ENCODE measurements at places on chromosomes 4 and X.

- no peak for DNase-seq
These were observed 107.8 kb downstream of the SLC4A4 start for GRCh38 chr4:71446479-71447081.

- no peak for DNase-seq
These were observed 109.3 kb downstream of the MAGEC2 start for GRCh38 chrX:142095651-142096245.

DNA sequence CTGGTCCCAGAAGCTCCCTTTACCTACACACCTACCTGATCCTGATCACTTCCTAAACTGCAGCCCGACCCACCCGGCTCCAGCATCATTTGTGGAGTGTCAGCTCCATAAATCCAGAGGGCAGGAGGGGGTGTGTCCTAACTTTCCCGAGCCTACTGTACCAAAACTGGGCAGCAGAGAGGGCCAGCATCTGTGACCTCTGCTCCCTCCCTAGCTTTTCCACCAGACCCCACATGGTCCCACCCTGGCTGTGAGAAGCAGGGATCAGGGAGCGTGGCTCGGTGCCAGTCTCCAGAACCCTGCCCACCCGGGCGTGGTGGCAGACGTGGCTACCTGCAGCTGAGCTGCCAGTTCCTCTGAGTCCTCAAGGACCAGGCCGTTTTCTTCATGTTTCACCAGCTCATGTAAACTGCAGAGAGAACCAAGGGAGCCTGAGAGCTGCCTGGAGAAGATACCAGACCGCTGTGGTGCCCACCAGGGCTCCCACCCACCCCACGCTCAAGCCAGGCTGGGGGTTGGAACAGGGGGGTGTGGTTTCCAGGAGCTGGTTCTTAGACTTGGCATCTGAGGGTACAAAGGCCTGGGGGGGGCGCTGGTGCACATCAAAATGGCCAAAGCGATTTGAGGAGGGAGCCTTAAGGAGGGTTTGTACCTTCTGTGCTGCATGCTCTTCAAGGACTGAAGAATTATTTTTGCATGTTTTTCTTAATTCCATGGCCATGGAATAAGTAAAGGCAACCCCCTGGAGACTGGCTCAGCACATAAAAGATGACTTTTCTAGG lies 76.7 kb upstream of the DRD5 start:
- DNase-seq = no peak

- DNase-seq = peak; percentile 54
These were observed 62.8 kb downstream of the FAM9B start for GRCh38 chrX:8971116-8971515.

DNA sequence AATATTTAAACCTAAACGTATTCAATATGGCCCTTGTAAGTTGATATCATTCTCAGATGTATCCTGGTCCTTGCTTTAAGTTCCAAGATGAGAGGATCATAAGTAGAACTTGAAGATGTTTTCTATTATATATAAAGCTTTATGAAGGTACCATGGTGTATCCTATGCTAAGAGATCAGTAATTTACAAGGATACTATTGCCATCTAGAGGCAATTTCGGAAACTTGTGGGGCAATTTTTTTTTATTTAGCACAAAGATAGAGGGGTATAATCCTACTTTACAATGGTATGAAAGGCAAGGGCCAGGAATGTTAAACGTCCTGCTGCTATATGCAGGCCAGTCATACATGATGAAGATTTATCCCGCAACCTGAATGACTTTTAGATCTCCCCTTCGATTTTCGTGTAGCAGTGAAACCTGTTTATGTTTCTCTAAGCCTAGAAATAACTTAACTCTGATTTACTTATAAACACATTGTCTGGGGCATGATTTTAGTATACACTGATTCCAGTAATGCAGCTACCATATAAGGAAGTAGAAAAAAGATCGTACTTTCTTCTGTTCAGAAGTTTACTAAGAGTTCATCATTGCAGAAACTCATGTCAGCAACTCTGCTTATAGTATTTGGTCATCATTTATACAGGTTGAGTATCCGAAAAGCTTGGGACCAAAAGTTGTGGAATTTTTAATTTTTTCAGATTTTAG lies 2.6 kb downstream of the SLC25A31 start:
- DNase-seq = peak; percentile 18

GRCh38 chr4:82677327-82677726 lies 115.5 kb upstream of the TMEM150C start:
- no peak for DNase-seq

DNA sequence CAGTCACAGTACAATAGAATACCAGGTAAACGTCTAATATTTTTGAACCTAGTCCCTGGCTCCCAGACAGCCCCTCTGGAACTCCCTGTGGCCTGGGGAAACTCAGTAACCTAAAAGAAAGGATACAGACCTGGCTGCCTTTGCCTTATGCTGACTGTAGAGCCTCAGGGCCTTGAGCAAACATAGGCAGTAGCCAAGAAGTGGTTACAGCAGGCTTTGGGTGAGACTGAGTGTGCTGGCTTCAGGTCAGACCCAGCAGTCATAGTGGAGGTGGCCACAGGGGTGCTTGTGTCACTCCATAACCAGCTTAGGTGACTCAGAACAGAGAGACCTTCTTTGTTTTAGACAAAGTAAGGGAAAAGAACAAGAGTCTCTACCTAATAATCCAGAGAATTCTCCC lies 141.8 kb upstream of the PRDX4 start:
- no peak for DNase-seq

- DNase-seq = peak; percentile 48
These were observed 142.7 kb downstream of the AMMECR1 start for GRCh38 chrX:110175146-110175545.

DNA sequence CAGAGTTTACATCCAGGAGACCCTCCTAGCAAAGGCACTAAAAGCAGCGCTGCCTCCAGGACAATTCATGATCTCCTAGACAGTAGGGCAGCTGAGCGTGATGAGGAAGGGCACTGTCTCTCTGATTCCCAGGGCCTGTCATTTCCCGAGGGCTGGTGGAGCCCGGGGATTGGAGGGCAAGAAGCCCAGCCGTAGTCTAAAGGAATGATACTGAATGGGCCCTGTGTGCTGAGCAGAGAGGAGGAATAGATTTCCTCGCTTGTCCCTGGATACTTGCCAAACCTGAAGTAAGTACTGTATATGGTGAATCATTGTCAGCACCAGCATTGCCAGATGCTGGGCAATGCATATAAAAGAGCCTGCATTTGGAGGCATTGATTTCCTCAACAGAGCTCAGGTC lies 88.0 kb upstream of the SLITRK2 start:
- DNase-seq = no peak
